ENCODE measurements at places on chromosomes 2 and 18. TPM values are rescaled to one million over a fixed set of nuclear protein-coding genes. Genes with fewer than 3 reads are reported as not detected.
A peak's percentile ranks its signal among the peaks of the same experiment; 100 is the strongest.

The DLX1 gene
- not detected for polyA plus RNA-seq

GRCh38 chr18:69658685-69659084, 258.0 kb downstream of the DOK6 start:
- no peak overlapping the region for H3K4me3 ChIP-seq
- no peak for DNase-seq

- H3K4me3 ChIP-seq, result no peak overlapping the region
- no peaks in the 10 kb centered on the region for H3K27me3 ChIP-seq
- no peak for DNase-seq
- H3K36me3 ChIP-seq, result peaks cover 2% of the 10 kb centered on the region
Measured at GRCh38 chr2:237979331-237979730, 12.5 kb downstream of the UBE2F start.

GRCh38 chr2:175326801-175327200, 145.3 kb upstream of the ATP5MC3 start:
- no peaks in the 10 kb centered on the region for H3K27me3 ChIP-seq
- H3K4me3 ChIP-seq, result no peak overlapping the region
- no peaks in the 10 kb centered on the region for H3K36me3 ChIP-seq
- H3K27ac ChIP-seq, result no peak overlapping the region
- H3K4me1 ChIP-seq, result no peaks in the 10 kb centered on the region
- no peak for DNase-seq

The DTNA gene
- 6.2 TPM for polyA plus RNA-seq

The LIMS3 gene
- polyA plus RNA-seq, result 1.5 TPM

- DNase-seq, result no peak
- peaks cover 13% of the 10 kb centered on the region for H3K4me1 ChIP-seq
- H3K27ac ChIP-seq, result no peak overlapping the region
- H3K27me3 ChIP-seq, result no peaks in the 10 kb centered on the region
Measured at GRCh38 chr2:226790011-226790410, 9.6 kb downstream of the IRS1 start.

- no peaks in the 10 kb centered on the region for H3K36me3 ChIP-seq
- no peak for DNase-seq
- no peak overlapping the region for H3K27ac ChIP-seq
- no peaks in the 10 kb centered on the region for H3K4me1 ChIP-seq
- no peak overlapping the region for H3K4me3 ChIP-seq
Measured at GRCh38 chr2:173138962-173139361, 63.3 kb downstream of the MAP3K20 start.

The LRRTM4 gene
- polyA plus RNA-seq, result not detected

The KATNAL2 gene
- 13.4 TPM for polyA plus RNA-seq

The ACTR3 gene
- 69.3 TPM for polyA plus RNA-seq

DNA sequence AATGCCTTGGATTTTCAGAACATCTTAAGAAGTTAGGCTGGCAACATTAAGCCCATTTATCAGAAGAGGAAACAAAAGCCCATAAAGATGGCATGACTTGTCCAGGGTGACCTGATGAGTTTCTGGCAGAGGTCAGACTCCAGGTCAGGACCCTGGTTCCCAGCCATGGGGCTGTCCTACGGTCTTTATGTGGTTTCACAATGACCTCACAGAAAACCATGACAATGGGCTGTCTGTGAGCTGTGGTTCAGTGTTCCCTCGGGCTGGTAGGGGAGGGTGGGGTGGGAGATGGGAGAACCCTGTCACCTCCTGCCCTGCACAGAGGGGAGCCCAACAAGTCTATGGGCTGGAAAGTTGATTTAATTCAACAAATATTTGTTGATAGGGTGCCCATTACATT, 101.8 kb downstream of the LOXHD1 start:
- no peak overlapping the region for H3K27ac ChIP-seq
- H3K36me3 ChIP-seq, result no peaks in the 10 kb centered on the region
- no peaks in the 10 kb centered on the region for H3K4me1 ChIP-seq
- H3K27me3 ChIP-seq, result no peaks in the 10 kb centered on the region
- DNase-seq, result no peak
- H3K4me3 ChIP-seq, result no peak overlapping the region

GRCh38 chr2:229980431-229981184, 58.3 kb downstream of the FBXO36 start:
- no peaks in the 10 kb centered on the region for H3K27me3 ChIP-seq
- H3K4me1 ChIP-seq, result no peaks in the 10 kb centered on the region
- no peak overlapping the region for H3K4me3 ChIP-seq
- H3K36me3 ChIP-seq, result no peaks in the 10 kb centered on the region
- no peak for DNase-seq

DNA sequence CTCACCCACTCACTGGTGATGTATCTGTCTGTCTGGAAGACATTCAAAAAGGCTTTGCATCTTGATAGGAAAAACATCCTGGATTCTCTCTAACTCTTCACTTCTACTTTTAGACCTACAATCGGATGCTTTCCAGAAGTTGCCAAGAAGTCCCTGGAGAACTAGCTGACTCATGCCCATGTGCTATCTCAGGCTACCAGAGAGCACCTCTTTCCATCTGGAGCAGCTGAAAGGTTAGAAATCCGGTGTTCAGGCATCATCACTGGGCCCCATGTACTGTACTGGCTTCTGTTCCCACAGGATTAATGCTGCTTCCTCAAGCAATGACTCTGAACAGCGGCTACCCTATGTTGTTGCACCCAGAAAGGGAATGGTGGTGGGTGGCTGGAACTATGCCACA, 259.0 kb downstream of the NBAS start:
- H3K36me3 ChIP-seq, result peaks cover 5% of the 10 kb centered on the region
- H3K4me3 ChIP-seq, result no peak overlapping the region
- no peak for DNase-seq
- H3K27ac ChIP-seq, result no peak overlapping the region

The CHRND gene
- polyA plus RNA-seq, result not detected

GRCh38 chr18:24595561-24596031, 135.2 kb downstream of the HRH4 start:
- no peaks in the 10 kb centered on the region for H3K36me3 ChIP-seq
- no peak overlapping the region for H3K4me3 ChIP-seq
- no peak overlapping the region for H3K27ac ChIP-seq
- DNase-seq, result peak; percentile 55

- DNase-seq, result no peak
- no peak overlapping the region for H3K27ac ChIP-seq
- H3K36me3 ChIP-seq, result no peaks in the 10 kb centered on the region
- H3K4me1 ChIP-seq, result no peaks in the 10 kb centered on the region
- H3K27me3 ChIP-seq, result no peaks in the 10 kb centered on the region
Measured at GRCh38 chr2:216236486-216236885, 127.3 kb downstream of the XRCC5 start.

The CHRNA1 gene
- polyA plus RNA-seq, result not detected

DNA sequence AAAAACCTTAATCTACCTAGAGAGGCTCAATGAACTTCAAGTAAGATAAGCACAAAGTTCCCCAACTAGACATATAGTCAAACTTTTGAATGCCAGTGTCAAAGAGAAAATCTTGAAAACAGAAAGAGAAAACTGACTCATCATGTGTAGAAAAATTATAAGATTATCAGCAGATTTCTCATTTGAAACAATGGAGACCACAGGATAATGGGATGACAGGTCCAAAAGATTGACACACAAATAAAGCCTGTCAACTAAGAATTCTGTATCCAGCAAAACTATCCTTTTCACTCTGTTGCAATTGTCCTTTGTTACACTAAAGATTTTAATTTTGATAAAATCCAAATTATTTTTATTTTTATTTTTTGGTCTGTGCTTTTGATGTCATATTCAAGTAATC, 61.6 kb downstream of the COPS8 start:
- DNase-seq, result no peak
- H3K27me3 ChIP-seq, result no peaks in the 10 kb centered on the region
- H3K4me1 ChIP-seq, result no peaks in the 10 kb centered on the region
- no peak overlapping the region for H3K4me3 ChIP-seq
- H3K36me3 ChIP-seq, result no peaks in the 10 kb centered on the region

All from kidney (tissue), 22 donors.